ENCODE measurements at places on chromosomes 6 and 20. TPM values are rescaled to one million over a fixed set of nuclear protein-coding genes. Genes with fewer than 3 reads are reported as not detected.

LAMA4 gene
- total RNA-seq = 629 TPM

CARMIL1 gene
- total RNA-seq = 8.8 TPM

BPIFA1 gene
- total RNA-seq = not detected

MED23 gene
- total RNA-seq = 29.5 TPM

EYA2 gene
- not detected for total RNA-seq

TGM3 gene
- not detected for total RNA-seq

EMILIN3 gene
- not detected for total RNA-seq

MYLK2 gene
- 2.7 TPM for total RNA-seq

DEFB124 gene
- not detected for total RNA-seq

C4A gene
- total RNA-seq = 5.2 TPM

COL9A1 gene
- not detected for total RNA-seq

TNFRSF21 gene
- total RNA-seq = 40.6 TPM

B3GALT4 gene
- total RNA-seq = 4.5 TPM

FILIP1 gene
- 12.6 TPM for total RNA-seq

TP53TG5 gene
- not detected for total RNA-seq

LAMP5 gene
- not detected for total RNA-seq

LY86 gene
- not detected for total RNA-seq

MOXD1 gene
- total RNA-seq = not detected

ESR1 gene
- not detected for total RNA-seq

SIGLEC1 gene
- total RNA-seq = not detected

PGC gene
- total RNA-seq = not detected

TRIM31 gene
- total RNA-seq = not detected

LAMA2 gene
- total RNA-seq = 0.99 TPM

RNF217 gene
- 32.5 TPM for total RNA-seq

SLC12A5 gene
- 1.8 TPM for total RNA-seq

SSTR4 gene
- not detected for total RNA-seq

ULBP1 gene
- total RNA-seq = 0.33 TPM

DTNBP1 gene
- 21.8 TPM for total RNA-seq

ZSCAN12 gene
- total RNA-seq = 4.4 TPM

ARFRP1 gene
- total RNA-seq = 51.6 TPM

FERMT1 gene
- total RNA-seq = 1.5 TPM

PACSIN1 gene
- not detected for total RNA-seq

DYNLT1 gene
- 162 TPM for total RNA-seq

BPIFB1 gene
- total RNA-seq = not detected

SPATA2 gene
- total RNA-seq = 6.1 TPM

PKIG gene
- 135 TPM for total RNA-seq

TSBP1 gene
- total RNA-seq = not detected

IRAK1BP1 gene
- 3.0 TPM for total RNA-seq

PTCHD4 gene
- total RNA-seq = 1.9 TPM

LTB gene
- 1.2 TPM for total RNA-seq

TNFRSF6B gene
- total RNA-seq = 0.69 TPM

PHF3 gene
- 29.6 TPM for total RNA-seq

FOXS1 gene
- not detected for total RNA-seq

UNC93A gene
- total RNA-seq = not detected

HLA-DQB1 gene
- total RNA-seq = not detected
